ENCODE measurements at places on chromosomes 4 and X. TPM values are rescaled to one million over a fixed set of nuclear protein-coding genes. Genes with fewer than 3 reads are reported as not detected.

DNA sequence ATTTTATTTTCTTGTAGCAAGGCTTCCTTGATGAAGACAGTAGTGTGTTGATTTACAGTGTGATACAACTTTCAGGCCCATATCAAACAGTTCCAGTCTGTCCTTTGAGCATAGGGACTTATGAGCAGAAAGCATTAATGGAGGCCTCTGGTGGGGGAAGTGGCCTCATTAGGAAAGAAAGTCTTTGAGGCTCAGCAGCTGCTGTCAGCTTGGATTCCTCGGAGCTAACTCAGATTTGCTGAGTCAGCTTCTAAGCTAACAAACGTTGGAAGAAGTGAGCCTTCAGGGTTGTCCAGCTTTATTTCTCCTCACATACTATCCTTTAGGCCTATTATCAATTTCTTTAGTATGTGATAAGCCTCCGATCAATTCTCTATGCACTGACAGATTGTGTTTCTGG, 15.8 kb upstream of the SFRP2 start:
- H3K4me3 ChIP-seq = no peak overlapping the region
- DNase-seq = no peak
- no peaks in the 10 kb centered on the region for H3K27me3 ChIP-seq
- no peak overlapping the region for H3K27ac ChIP-seq
- H3K4me1 ChIP-seq = no peaks in the 10 kb centered on the region

Gene WDR17
- total RNA-seq = 1.9 TPM

- no peaks in the 10 kb centered on the region for H3K27me3 ChIP-seq
- no peaks in the 10 kb centered on the region for H3K4me1 ChIP-seq
- H3K36me3 ChIP-seq = no peaks in the 10 kb centered on the region
- DNase-seq = no peak
- H3K27ac ChIP-seq = no peak overlapping the region
- no peak overlapping the region for H3K4me3 ChIP-seq
Observed at GRCh38 chrX:134718105-134718965, 60.1 kb upstream of the PLAC1 start.

- no peaks in the 10 kb centered on the region for H3K27me3 ChIP-seq
- peaks cover 5% of the 10 kb centered on the region for H3K4me1 ChIP-seq
- peak overlapping the region; percentile 7 for H3K27ac ChIP-seq
- DNase-seq = no peak
- H3K4me3 ChIP-seq = no peak overlapping the region
Observed at GRCh38 chr4:156945532-156945931, 26.1 kb downstream of the PDGFC start.

Gene GUCY2F
- total RNA-seq = not detected

Gene PRSS48
- not detected for total RNA-seq

Gene RPA4
- 0.09 TPM for total RNA-seq

DNA sequence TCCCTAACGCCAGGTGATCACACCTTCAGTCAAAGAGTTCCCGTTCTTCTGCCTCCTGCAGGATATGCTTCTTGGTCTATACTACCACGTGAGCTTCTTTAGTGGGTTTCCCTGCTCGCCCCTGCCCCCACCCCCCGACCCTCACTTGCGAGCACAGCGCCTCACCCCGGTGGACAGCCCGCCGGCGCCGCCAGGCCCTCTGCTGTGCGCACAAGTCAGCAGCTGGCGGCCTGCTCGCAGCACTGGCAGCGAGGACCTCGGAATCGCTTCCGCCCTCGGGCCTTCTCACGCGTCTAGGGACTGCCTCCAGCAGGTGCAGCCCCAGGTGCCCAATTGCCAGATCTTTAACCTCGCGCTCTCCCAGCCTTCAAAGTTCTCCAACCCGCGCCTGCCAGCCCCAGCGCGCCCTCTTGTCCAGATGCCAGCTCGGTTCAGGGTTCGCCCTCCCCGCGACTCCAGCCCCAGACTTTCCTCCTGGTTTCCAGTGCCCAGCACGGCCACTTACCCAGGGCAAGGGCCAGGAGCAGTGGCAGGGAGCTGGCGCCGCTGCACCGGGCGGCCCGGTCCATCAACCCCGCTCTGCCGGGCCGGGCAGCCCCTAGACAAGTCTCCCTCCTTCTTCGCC, 454 bp downstream of the BTC start:
- no peaks in the 10 kb centered on the region for H3K27me3 ChIP-seq
- H3K36me3 ChIP-seq = no peaks in the 10 kb centered on the region
- peak overlapping the region; percentile 98 for H3K27ac ChIP-seq
- H3K4me3 ChIP-seq = peak overlapping the region; percentile 67
- no peaks in the 10 kb centered on the region for H3K4me1 ChIP-seq
- DNase-seq = peak; percentile 95

- no peak overlapping the region for H3K4me3 ChIP-seq
- H3K27ac ChIP-seq = no peak overlapping the region
- no peaks in the 10 kb centered on the region for H3K27me3 ChIP-seq
- DNase-seq = no peak
- H3K36me3 ChIP-seq = no peaks in the 10 kb centered on the region
- no peaks in the 10 kb centered on the region for H3K4me1 ChIP-seq
Observed at GRCh38 chrX:38973322-38973721, 172.1 kb downstream of the MID1IP1 start.
